Left lung (tissue), 14 donors: ENCODE measurements at places on chromosomes 6 and 20. TPM values are rescaled to one million over a fixed set of nuclear protein-coding genes. Genes with fewer than 3 reads are reported as not detected.
A peak's percentile ranks its signal among the peaks of the same experiment; 100 is the strongest.

GRCh38 chr20:47455133-47456040, 46.3 kb upstream of the NCOA3 start:
- peak; percentile 11 for DNase-seq

DNA sequence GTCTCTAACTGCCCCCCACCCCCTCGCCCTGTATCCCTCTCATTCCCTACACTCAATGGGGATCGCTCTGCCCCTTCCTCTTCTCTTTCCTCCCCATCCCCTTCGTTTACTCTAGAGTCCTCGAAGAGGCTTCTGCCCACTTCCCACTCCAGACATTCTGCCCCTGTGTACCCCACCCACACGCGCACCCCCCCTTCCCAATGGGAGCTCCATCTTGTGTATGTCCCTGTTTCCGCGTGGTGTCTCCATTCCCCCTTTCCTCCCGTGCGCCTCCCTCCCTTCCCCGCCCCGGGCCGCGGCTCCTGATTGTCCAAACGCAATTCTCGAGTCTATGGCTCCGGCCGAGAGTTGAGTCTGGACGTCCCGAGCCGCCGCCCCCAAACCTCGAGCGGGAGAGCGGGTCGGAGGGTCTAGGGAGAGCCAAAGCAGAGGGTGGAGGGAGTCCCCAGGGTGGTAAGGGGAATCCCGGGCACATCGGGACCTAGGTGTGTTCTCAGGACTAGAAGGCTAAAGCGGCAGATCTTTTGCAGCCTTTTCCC, 679 bp upstream of the RING1 start:
- peak; percentile 75 for DNase-seq

- DNase-seq: peak; percentile 75
These were observed 233.6 kb upstream of the BMP2 start for GRCh38 chr20:6533761-6534479.

- no peak for DNase-seq
These were observed 62.6 kb upstream of the ADGRB3 start for GRCh38 chr6:68572525-68572924.

- DNase-seq: no peak
These were observed 488.9 kb upstream of the CITED2 start for GRCh38 chr6:139863346-139863745.

DNA sequence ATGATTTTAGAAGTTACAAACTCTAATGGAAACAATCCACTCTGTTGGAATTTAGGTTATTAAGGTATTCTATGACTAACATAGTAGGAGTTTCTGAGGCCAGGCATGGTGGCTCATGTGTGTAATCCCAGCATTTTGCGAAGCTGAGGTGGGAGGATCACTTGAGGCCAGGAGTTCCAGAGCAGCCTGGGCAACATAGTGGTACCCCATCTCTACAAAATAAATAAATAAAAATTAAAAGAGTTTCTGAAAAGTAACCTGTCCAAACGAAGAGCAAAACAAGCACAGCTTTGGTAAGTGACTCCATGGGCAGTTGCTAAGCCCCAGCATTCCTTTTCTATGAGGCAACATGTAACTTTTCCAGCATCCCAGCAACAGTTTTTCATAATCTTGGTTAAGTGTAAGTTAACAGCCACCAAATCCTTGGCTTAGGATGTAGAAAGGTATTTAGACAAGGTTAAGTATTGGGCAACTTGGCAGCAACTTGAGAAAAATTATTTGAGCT, 86.3 kb downstream of the SOX4 start:
- DNase-seq: no peak

GRCh38 chr6:6840831-6841291, 252.3 kb downstream of the LY86 start:
- DNase-seq: no peak

DNA sequence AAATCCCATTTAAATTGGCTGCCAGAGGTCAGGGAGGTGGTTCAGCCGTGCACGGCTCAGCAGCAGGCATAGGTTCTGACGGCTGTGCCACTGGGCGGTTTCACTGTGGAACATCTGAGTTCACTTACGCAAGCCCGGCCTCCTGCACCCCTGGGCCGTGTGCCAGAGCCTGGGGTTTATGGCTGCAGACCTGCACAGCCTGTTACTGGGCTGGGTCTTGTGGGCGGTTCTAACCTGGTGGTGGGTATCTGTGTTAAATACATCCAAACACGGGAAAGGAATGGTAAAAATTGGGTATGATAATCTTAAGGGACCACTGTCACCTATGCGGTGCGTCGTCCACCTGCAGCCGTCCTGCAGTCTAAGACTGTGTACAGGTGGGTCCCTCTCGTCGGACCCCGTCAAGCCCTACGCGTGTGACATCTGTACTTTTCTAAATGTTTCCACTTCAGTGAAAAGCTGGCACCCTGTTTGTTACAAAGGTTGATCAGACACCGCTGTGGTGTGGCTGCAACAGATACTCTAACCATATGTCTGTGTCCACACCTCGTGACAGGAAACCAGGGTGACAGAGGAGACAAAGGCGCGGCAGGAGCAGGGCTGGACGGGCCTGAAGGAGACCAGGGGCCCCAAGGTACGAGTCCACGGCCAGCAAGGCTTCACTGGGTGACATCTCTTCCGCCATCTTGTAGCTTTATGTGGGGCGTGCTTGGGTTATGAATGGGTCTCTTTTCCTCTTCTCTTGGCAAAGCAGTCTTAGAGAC, 21.5 kb downstream of the COL9A3 start:
- DNase-seq: no peak

GRCh38 chr6:90284236-90285041, 12.2 kb downstream of the BACH2 start:
- no peak for DNase-seq

GRCh38 chr6:56840467-56841380, 114.2 kb upstream of the BEND6 start:
- DNase-seq: no peak

GRCh38 chr6:16239798-16240123, 1.4 kb downstream of the GMPR start:
- DNase-seq: no peak

DNA sequence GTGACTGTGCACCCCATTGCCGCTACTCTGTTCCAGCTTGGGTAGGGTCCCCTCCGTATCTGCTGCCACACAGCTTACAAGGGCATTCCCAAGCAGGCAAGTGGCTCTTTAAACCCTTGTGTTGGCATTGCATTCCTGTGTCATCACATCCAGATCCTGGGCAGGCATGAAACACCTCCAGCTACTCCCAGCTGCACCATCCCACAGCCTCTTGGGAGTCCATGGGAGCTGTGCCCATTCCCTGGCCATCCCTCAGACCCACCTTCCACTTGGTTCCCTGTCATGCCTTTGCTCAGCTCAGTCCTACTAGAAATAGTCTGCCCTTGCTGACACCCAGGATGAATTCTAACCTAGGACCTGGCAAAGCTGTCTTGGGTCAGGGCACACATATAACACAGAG, 87.7 kb downstream of the PSMG4 start:
- no peak for DNase-seq

- DNase-seq: no peak
These were observed 135.0 kb upstream of the TNFAIP3 start for GRCh38 chr6:137731960-137732616.

DNA sequence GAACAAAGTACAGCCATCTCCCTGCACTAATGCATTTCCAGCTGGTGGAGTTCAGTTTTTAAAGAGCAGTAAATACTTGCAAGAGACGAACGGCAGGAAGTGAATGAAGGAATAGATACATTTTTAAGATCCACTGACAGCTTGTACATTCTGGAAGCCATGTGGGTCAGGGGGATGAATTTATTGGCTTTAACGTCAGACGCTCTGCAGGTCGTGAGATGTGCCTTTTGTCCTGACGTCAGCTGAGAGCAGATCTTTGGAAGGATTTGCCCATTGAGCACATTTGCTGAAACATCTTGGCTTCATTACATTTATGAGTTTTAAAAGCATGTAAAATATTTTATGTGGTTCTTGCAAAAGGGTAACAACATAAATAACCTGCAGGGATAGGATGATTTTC, 29.5 kb upstream of the SALL4 start:
- DNase-seq: no peak

Gene SMOC2
- 10.3 TPM for polyA plus RNA-seq

Gene SNAP91
- polyA plus RNA-seq: 1.2 TPM

Gene LPA
- 0.23 TPM for polyA plus RNA-seq

Gene HLA-DOA
- 3.0 TPM for polyA plus RNA-seq

Gene DEFB124
- polyA plus RNA-seq: 0.31 TPM

Gene CBFA2T2
- polyA plus RNA-seq: 47.6 TPM

Gene SRMS
- 0.18 TPM for polyA plus RNA-seq

Gene LY6G6F
- polyA plus RNA-seq: 1.8 TPM

Gene MAP3K5
- 6.6 TPM for polyA plus RNA-seq

Gene CD24
- polyA plus RNA-seq: 140 TPM

Gene KIAA1755
- 6.4 TPM for polyA plus RNA-seq
